Progenitor cell of endocrine pancreas (in vitro differentiated cells): ENCODE measurements at places on chromosomes 2 and 18. TPM values are rescaled to one million over a fixed set of nuclear protein-coding genes. Genes with fewer than 3 reads are reported as not detected.
A peak's percentile ranks its signal among the peaks of the same experiment; 100 is the strongest.

DNA sequence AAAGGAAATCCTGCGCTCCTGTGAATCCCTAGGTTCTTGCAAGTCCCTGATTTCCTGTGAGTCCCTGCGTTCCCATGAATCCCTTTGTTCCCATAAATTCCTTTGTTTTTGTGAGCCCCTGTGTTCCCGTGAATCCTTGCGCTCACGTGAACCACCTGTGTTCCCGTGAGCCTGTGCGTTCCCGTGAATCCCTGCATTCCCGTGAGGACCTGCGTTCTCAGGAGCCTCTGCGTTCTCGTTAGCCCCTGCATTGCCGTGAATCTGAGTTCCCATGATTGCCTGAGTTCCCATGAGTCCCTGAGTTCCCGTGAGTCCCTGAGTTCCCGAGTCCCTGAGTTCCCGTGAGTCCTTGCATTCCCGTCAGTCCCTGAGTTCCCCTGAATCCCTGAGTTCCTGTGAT is 71.5 kb downstream of the SNTG2 start:
- no peak overlapping the region for H3K4me3 ChIP-seq
- no peak for DNase-seq
- H3K36me3 ChIP-seq: no peaks in the 10 kb centered on the region
- no peak overlapping the region for H3K27ac ChIP-seq
- H3K4me1 ChIP-seq: no peaks in the 10 kb centered on the region
- peaks cover 11% of the 10 kb centered on the region for H3K27me3 ChIP-seq

DNA sequence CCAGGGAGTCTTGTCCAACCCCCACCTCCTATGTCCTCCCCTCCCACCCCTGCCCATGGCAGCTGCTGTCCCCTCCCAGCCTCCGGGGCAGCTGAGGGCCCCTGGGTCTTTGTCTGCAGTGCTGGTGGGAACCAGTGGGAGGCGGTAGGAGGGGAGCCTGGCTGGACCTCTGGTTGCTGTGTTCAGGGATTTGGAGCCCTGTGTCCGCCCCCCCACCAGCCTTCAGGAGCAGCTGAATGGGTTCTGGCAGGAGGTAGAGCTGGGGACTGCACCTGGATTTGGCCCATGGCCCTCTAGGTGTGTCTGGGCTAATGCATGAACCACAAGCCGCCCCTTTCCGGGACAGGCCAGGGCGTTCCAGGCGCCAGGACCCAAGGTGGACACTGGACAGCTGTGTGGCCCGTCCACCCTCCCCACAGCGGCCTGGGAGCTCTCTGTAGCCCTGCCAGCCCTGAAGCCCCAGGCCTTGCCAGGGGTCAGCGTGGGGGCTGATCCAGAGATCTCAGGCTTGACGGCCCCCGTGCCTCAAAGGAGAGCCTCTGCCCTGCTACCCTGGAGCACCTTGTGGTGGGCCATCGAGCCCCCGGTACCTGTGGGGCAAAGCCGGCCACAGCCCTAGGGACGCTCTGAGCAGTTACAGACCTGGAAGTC is 25.4 kb downstream of the GPC1 start:
- no peak overlapping the region for H3K27ac ChIP-seq
- H3K4me1 ChIP-seq: peaks cover 14% of the 10 kb centered on the region
- H3K36me3 ChIP-seq: peaks cover 4% of the 10 kb centered on the region

- H3K4me1 ChIP-seq: no peaks in the 10 kb centered on the region
- no peaks in the 10 kb centered on the region for H3K36me3 ChIP-seq
- no peaks in the 10 kb centered on the region for H3K27me3 ChIP-seq
- DNase-seq: no peak
- no peak overlapping the region for H3K27ac ChIP-seq
These were observed 905.6 kb downstream of the TMEM182 start for GRCh38 chr2:103667335-103667884.

GRCh38 chr2:239523147-239523953 is 122.5 kb upstream of the HDAC4 start:
- H3K36me3 ChIP-seq: no peaks in the 10 kb centered on the region
- peaks cover 4% of the 10 kb centered on the region for H3K4me1 ChIP-seq
- no peak for DNase-seq
- H3K27ac ChIP-seq: no peak overlapping the region
- no peak overlapping the region for H3K4me3 ChIP-seq
- peaks cover 8% of the 10 kb centered on the region for H3K27me3 ChIP-seq

DNA sequence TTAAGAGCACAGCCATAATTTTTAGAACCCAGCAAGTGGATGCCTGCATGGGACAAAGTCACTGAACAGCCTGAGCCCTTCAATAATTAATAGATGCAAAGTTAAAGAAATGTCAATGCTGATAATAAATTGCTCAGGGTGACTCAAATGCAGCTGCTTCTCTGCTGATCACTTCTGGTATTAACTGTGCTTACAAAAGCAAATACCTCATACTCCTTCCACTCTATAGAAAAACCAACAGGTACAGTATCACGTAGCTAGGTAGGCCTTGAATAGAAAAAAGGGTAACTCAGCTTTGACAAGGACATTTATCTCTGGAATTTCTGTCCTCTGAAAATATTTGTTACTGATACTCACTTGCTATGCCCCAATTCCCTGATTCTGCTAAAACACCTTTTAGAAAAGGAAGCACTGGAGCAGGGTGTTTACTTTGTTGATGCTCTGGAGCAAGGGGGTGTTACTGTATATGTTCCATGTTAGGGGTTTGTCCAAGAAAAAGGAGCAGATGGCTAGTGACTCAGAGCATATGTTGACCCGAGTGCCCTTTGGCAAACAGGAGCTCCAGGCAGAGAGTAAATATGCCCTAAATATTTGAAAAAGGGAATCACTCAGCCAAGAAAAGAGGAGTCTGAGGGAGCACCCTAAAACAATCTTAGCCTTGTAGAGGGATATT is 59.1 kb upstream of the RTN4 start:
- no peaks in the 10 kb centered on the region for H3K36me3 ChIP-seq
- H3K4me3 ChIP-seq: no peak overlapping the region
- peaks cover 34% of the 10 kb centered on the region for H3K4me1 ChIP-seq

DNA sequence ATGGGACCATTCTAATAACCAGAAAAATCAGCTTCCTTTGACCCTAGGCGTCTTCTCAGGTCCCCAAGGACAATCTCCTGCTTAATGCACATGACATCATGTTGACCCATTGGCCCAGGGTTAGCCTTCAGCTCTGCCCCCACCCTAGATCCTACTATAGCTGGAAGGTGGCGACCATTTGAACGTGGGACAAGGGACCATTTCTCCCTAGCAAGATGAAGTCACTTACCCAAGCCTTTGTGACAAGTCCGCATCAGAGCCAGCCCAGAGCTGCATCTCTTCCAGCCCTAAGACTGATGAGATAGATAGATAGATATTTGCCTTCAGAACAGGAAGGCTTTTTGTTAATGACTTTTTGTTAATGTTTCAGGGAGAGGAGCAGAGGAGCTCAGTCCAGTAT is 28.2 kb upstream of the TAF1B start:
- no peak for DNase-seq
- no peak overlapping the region for H3K27ac ChIP-seq
- H3K4me1 ChIP-seq: no peaks in the 10 kb centered on the region
- H3K4me3 ChIP-seq: no peak overlapping the region
- H3K36me3 ChIP-seq: no peaks in the 10 kb centered on the region

GRCh38 chr2:195092341-195092740 is 564.7 kb upstream of the SLC39A10 start:
- H3K36me3 ChIP-seq: no peaks in the 10 kb centered on the region
- DNase-seq: no peak
- no peaks in the 10 kb centered on the region for H3K27me3 ChIP-seq
- H3K4me3 ChIP-seq: no peak overlapping the region
- no peak overlapping the region for H3K27ac ChIP-seq

DNA sequence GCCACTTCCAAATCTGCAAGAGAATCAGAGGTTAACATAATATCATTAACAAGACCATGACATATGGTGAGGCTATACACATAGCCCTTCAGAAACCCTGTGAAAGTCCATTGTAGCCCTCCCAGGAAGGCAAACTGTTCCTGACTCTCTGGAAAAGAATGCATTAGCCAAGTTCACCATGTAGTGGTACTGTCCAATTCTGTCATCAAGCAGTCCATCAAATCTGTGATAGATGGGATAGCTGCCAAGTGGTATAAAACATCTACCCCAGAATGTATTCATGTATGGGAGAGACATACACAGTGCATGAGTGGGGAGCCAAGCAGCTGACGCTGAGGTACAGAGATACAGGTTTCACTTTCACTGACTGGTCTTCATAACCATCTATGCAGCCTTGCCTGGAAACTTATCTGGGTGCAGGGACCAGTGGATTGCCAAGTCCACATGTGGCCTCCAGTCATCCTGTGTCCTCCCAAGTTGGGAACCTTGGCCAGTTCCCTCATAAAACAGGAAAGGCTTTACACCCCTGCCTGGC is 281.1 kb downstream of the MBD2 start:
- H3K27ac ChIP-seq: no peak overlapping the region
- peaks cover 10% of the 10 kb centered on the region for H3K4me1 ChIP-seq
- no peak overlapping the region for H3K4me3 ChIP-seq

DNA sequence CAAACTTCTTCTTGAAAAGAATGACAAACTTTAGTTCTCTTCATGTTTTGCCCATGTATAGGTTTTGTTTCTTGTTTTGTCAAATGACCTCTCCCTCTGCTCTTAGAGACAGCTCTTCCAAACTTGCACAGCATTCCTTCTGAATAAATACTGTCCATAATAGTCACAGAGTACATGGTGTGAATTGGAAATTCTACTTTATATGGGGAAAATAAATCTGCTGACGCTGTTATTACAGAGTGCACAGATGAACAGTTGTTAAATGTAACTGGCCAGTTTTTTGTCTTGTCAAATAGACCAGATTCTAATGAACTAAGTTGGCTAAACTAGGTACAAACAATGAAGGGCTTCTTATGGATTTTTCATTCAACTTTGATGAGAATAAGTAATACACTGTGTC is 115.8 kb upstream of the DTNA start:
- peak overlapping the region; percentile 90 for H3K27ac ChIP-seq
- no peaks in the 10 kb centered on the region for H3K27me3 ChIP-seq
- H3K4me1 ChIP-seq: peaks cover 29% of the 10 kb centered on the region
- no peak overlapping the region for H3K4me3 ChIP-seq
- DNase-seq: no peak
- peaks cover 1% of the 10 kb centered on the region for H3K36me3 ChIP-seq

DNA sequence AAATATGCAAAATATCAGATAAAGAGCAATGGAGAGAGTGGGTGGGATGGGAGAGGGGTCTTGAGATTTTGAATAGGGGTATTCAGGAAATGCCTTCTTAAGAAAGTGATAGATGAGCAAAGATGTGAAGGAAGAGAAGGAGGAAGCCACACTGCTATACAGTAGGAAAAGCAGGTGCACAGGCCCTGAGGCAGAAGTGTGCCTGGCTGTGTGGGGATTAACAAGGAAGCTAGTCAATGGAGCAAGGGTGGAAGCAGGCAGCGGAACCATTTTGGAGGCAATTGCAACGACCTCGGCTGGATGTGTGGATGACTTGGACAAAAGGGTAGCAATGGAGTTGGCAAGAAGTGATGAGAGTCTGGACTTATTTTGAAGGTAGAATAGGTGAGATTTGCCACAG is 11.0 kb upstream of the CNGA3 start:
- no peak overlapping the region for H3K4me3 ChIP-seq
- DNase-seq: no peak
- peaks cover 10% of the 10 kb centered on the region for H3K4me1 ChIP-seq
- peaks cover 8% of the 10 kb centered on the region for H3K27me3 ChIP-seq

- H3K4me3 ChIP-seq: no peak overlapping the region
- H3K27me3 ChIP-seq: peaks cover 29% of the 10 kb centered on the region
- peaks cover 5% of the 10 kb centered on the region for H3K4me1 ChIP-seq
- peak overlapping the region; percentile 28 for H3K27ac ChIP-seq
These were observed 66.3 kb upstream of the GPR45 start for GRCh38 chr2:105175231-105175630.

The CFC1 gene
- total RNA-seq: 27.7 and 30.9 TPM in 2 replicates

The CYB5A gene
- 213 and 223 TPM in 2 replicates for total RNA-seq
